Left renal pelvis (tissue), 4 donors: ENCODE measurements at places on chromosomes 7 and 10. TPM values are rescaled to one million over a fixed set of nuclear protein-coding genes. Genes with fewer than 3 reads are reported as not detected.

GRCh38 chr7:156823435-156823834 is 69.5 kb downstream of the LMBR1 start:
- DNase-seq, result no peak

GRCh38 chr7:142927085-142927745 is 6.3 kb downstream of the TRPV5 start:
- DNase-seq, result no peak

Gene AQP1
- 120 TPM for polyA plus RNA-seq

DNA sequence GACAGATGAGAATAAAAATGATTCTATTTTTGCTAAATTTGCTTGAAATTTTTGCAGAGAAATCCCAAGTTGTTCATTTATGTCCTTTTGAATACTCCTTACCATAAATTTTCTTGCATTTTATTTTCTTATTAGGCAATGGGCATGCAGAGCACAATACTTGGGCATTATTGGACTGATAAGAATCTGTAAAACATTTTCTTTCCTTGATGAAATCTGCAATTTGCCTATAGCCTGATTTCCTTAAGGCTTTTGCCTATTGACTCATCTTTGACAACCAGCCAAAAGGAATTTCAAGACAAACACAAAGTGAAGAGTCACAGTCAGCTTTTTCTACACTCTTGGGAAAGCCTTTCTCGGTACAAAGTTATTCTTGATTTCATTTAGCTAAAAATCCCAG is 30.5 kb upstream of the GNAT3 start:
- DNase-seq, result no peak

DNA sequence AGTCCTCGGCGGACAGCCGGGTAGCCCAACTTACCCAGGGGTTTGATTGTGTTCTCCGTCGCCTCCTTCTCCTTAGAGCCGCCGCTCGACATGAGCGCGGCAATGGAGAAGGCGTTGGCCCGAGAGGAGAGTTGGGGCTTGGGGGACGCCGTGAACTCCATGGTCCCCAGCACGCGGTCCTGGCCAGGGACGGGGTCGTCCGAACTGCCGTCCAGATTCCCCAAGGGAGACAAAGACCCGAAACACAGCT is 515 bp downstream of the TBX20 start:
- DNase-seq, result no peak

DNA sequence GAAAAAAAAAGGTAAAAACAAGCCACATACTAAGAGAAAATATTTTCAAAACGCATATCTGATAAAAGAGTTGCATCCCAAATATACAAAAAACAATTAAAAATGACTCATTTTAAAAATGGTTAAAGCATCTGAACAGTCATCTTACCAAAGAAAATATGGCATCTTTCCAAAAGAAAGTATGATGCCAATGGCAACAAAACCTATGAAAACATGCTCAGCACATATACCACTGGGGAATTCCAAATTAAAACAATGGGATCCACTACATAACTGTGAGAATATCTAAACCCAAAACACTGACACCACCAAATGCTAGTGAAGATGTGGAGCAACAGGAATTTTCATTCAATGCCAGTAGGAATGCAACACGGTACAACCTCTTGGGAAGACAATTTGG is 39.3 kb downstream of the VSTM2A start:
- no peak for DNase-seq

- DNase-seq, result no peak
These were observed 60.9 kb upstream of the NKX6-2 start for GRCh38 chr10:132846631-132847415.

Gene FAM25G
- not detected for polyA plus RNA-seq

GRCh38 chr7:26626156-26626555 is 238.2 kb downstream of the SKAP2 start:
- no peak for DNase-seq

GRCh38 chr7:36644625-36645422 is 79.5 kb downstream of the AOAH start:
- no peak for DNase-seq

DNA sequence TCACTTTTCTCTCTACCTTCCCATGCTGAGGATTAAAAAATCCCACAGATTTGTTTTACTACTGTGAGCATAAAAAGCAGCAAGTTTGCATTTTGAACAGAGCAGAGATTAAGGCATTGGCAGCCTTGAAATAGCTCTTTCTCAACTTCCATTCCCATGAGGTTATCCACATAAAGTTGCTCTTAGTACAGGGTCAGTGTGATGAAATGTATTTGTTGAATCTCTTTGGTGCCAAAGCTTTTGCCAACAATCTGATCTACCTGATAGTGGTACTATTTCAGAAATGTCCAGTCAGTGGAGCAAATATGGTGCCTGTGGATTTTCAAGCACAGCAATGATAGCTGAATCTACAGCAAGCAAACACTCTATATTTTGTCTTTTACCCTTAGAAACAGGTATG is 254.8 kb downstream of the INHBA start:
- DNase-seq, result no peak

GRCh38 chr7:151349507-151349853 is 7.9 kb downstream of the NUB1 start:
- DNase-seq, result no peak

Gene NPY4R2
- polyA plus RNA-seq, result not detected

GRCh38 chr10:11183015-11183414 is 165.3 kb downstream of the CELF2 start:
- no peak for DNase-seq

DNA sequence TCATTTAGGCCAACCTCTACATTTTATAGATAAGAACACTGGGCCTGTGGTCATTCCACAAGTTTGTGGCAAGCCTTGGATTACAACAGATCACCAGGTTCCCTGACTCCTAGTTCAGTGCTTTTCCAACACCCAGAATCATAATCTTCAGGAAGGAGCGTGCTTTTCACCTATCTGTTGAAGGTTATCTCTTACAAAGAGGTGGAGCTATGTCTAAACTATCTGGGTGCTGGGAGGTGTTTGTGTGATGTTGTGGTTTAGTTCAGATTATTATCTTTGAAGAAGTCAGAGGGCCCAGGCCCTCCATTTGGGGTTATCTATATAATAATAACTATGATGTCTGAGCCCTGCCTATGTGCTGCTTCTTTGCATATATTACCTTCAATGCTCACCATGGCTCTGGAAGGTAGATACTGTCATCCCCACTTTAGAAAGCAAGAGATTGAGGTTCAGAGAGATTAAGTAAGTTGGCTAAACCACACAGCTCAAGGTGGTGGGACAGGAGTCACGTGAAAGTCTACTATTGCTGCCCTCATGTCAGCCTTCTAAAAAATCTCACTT is 24.0 kb downstream of the IL2RA start:
- DNase-seq, result no peak

DNA sequence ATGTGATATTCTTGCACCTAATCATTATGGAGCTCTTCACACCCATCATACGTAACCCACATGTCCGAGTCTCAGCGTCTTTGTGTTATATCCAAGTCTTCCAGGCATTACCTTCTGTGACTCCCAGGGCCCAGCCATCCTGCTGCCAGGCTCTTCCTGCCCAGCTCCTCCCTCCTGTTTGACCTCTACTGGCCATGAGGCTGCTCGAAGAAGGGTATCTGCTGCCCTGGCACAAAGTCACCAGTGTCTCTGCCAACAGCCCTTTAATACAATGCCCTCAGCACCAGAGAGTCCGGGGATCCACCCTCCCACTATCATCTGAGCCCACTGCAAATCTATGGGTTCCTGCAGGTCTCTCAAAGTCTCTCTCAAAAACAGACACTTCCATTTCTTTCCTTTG is 65.3 kb upstream of the WAC start:
- no peak for DNase-seq

GRCh38 chr10:117221156-117221711 is 19.7 kb upstream of the SLC18A2 start:
- no peak for DNase-seq

DNA sequence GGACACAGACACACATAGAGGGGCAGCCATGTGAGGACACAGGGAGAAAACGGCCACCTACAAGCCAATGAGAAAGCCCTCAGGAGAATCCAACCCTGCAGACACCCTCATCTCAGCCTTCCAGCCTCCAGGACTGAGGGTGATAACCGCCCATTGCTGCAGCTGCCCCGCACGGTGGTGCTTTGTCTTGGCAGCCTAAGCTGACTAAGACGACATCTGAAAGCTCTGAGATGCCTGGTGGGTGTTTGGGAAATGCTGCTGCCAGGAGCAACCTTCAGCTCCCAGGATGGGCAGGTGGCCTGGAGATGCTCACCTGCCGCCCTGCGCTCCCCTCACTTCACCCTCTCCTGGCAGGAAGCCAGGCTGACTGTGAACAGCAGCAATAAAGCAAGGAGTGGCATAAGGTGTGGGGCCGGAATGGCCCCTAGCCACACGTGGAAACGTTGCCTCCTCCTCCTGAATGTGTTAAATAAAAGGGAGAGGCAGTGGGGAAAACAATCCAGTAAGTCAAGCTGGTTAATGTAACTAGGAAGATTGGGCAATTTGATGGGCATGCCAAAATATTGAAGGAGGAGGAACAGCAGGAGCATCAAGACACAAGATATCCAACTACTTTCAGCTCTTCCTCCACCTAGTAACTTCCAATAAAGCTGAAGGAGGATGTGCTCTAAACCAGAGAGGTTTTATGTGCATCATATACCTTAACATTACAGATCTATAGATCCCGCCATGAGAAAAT is 121.5 kb downstream of the TNS3 start:
- no peak for DNase-seq

Gene SCIN
- 137 TPM for polyA plus RNA-seq

- no peak for DNase-seq
These were observed 77.7 kb upstream of the GPR37 start for GRCh38 chr7:124843336-124843735.

GRCh38 chr10:42933448-42934340 is 143.2 kb upstream of the RET start:
- no peak for DNase-seq

Gene SLC18A3
- not detected for polyA plus RNA-seq

DNA sequence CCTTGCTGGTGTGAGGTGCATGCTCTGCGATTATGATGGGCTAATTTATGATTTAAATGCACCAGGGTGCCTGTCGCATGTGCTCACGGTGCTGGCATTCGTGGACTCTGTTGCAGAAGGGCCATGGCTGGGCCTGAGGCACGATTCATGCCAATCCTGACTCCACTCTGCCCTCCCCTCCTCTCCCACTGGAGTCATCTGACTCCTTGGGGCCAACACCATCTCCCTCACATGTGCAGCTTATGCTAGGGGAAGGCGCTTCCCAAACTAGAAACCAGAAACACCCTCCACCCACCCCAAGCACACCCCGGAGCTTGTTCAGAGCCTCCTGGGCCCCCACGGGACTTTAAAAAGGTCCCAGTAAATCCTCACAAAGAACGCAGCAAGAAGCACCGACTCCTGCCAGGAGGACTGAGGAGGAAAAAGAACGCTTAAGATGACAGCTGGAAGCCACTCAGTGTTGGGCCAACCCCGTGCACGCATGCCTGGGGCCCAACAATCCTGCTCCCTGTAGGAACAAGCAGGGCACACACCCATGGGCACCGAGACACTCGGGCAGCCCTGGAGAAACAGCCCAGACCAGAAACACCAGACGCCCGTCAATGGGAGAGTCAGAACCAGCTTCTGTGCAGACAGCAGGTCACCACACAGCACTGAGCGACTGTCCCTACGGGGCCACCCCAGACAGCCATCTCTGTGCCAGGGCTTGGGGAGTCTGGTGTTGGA is 14.1 kb downstream of the BRI3 start:
- no peak for DNase-seq

GRCh38 chr7:24049296-24049695 is 234.7 kb upstream of the NPY start:
- no peak for DNase-seq

GRCh38 chr7:81298951-81299666 is 380.3 kb upstream of the SEMA3C start:
- no peak for DNase-seq

- no peak for DNase-seq
These were observed 30.0 kb downstream of the PRSS2 start for GRCh38 chr7:142800699-142801260.
